ENCODE measurements at places on chromosomes 2 and 18. TPM values are rescaled to one million over a fixed set of nuclear protein-coding genes. Genes with fewer than 3 reads are reported as not detected.

DNA sequence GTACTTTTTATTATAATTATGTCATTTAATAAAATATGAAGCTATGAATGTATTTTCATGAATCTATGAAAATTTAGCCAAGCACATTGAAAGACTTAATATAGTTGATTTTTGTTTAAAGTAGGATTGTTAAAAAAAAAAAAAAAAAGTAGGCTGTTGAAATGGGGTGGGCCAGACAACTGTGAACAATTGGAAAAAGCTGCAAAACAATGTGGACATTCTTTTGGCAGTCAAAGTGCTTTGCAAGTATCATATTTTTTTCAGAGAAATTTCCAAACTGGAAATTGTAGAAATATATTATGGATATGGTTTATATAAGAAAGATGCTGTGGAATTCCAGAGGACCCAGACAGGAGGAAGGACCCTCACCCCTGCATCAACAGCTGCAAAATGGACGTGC lies 82.1 kb downstream of the ETAA1 start:
- no peak for DNase-seq

GRCh38 chr2:125405816-125406215 lies 1250.1 kb upstream of the GYPC start:
- DNase-seq, result peak; percentile 37

GRCh38 chr2:211877061-211877460 lies 661.5 kb downstream of the ERBB4 start:
- DNase-seq, result no peak

GRCh38 chr18:10526561-10526949 lies 728 bp downstream of the NAPG start:
- DNase-seq, result no peak

Gene SKOR2
- total RNA-seq, result not detected

Gene HSBP1L1
- total RNA-seq, result 0.69 TPM

All from Daoy (cell line).